ENCODE measurements at places on chromosomes 6 and 20. TPM values are rescaled to one million over a fixed set of nuclear protein-coding genes. Genes with fewer than 3 reads are reported as not detected.

DNA sequence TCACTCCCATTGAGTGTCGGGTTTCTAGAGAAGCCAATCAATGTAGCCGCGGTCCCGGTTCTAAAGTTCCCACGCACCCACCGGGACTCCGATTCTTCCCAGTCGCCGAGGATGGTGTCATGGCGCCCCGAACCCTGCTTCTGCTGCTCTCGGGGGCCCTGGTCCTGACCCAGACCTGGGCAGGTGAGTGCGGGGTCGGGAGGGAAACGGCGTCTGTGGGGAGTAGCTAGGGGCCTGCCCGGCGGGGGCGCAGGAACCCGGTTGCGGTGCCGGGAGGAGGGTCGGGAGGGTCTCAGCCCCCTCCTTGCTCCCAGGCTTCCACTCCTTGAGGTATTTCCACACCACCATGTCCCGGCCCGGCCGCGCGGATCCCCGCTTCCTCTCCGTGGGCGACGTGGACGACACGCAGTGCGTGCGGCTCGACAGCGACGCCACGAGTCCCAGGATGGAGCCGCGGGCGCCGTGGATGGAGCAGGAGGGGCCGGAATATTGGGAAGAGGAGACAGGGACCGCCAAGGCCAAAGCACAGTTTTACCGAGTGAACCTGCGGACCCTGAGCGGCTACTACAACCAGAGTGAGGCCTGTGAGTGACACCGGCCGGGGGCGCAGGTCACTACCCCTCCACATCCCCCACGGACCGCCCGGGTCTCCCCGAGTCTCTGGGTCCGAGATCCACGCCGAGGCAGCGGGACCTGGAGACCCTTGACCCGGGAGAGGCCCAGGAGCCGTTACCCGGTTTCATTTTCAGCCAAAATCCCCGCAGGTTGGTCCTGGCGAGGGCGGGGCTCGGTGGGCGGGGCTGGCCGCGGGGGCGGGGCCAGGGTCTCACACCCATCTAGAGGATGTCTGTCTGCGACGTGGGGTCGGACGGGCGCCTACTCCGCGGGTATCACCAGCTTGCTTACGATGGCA, 35.2 kb upstream of the HLA-G start:
- H3K36me3 ChIP-seq = no peaks in the 10 kb centered on the region
- peak overlapping the region; percentile 39 for H3K4me3 ChIP-seq
- H3K4me1 ChIP-seq = peaks cover 13% of the 10 kb centered on the region
- no peak overlapping the region for H3K27ac ChIP-seq

- H3K27me3 ChIP-seq = no peaks in the 10 kb centered on the region
- H3K4me3 ChIP-seq = no peak overlapping the region
- no peaks in the 10 kb centered on the region for H3K4me1 ChIP-seq
Observed at GRCh38 chr20:58349570-58349969, 39.5 kb upstream of the VAPB start.

- H3K27ac ChIP-seq = peak overlapping the region; percentile 48
- peak; percentile 41 for DNase-seq
Observed at GRCh38 chr6:25404091-25404490, 124.9 kb downstream of the CARMIL1 start.

DNA sequence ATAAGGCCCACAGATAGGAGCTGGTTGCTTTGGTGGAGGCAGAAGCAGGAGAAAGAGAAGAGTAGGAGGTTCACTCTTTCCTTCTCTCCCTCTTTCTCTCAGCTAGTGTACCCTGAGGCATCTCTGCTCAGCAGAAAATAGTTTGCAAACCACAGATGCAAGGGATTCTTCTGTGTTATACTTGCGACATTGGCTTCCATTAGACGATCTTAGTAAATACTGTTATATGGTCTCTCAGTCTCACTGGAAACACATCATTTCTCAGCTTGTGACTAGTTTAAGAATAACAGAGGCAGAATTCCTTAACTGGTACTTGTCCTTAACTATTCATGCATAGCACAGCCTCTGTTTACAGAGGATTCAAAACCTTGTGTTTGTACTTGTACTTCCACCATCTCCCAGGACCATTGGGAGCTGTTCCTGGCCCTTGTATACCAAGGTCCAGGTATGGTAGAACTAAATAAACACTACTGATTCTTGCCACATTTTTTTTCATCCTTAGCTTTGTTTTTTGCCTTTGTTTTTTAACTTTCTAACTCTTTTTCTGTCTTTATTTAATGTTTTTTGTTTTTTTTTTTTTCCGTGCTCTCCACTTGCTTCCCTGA, 218.2 kb downstream of the OTOR start:
- H3K4me3 ChIP-seq = no peak overlapping the region
- H3K27me3 ChIP-seq = no peaks in the 10 kb centered on the region
- no peaks in the 10 kb centered on the region for H3K4me1 ChIP-seq

- no peaks in the 10 kb centered on the region for H3K4me1 ChIP-seq
- no peak for DNase-seq
- H3K36me3 ChIP-seq = no peaks in the 10 kb centered on the region
- no peak overlapping the region for H3K27ac ChIP-seq
- no peak overlapping the region for H3K4me3 ChIP-seq
Observed at GRCh38 chr6:150313781-150314180, 55.0 kb upstream of the IYD start.

The ARMH2 gene
- polyA plus RNA-seq = not detected

The CUL9 gene
- polyA plus RNA-seq = 68.8 TPM

DNA sequence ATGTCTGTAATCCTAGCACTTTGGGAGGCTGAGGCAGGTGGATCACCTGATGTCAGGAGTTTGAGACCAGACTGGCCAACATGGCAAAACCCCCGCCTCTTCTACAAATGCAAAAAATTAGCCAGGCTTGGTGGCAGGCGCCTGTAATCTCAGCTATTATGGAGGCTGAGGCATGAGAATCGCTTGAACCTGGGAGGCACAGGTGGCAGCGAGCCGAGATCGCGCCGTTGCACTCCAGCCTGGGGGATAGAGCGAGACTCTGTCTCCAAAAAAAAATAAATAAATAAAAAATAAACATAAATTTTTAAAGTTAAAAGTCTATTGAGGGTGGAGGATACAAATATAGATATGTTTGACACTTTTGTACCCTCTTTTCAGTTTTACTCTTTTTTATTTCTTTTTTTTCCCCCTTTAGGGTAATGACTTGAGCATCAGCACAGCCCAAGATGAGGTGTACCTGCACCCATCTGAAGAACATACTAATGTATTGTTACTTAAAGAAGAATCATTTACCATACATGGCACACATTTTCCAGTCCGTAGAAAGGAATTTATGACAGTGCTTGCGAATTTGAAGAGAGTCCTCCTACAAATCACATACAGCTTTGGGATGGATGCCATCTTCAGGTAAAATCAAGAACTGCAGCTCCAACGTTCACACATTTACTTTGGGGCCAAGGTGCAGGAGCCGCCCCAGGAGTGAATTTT, 368.9 kb downstream of the LAMA2 start:
- H3K4me3 ChIP-seq = no peak overlapping the region
- H3K27me3 ChIP-seq = no peaks in the 10 kb centered on the region
- H3K36me3 ChIP-seq = no peaks in the 10 kb centered on the region
- H3K4me1 ChIP-seq = no peaks in the 10 kb centered on the region

DNA sequence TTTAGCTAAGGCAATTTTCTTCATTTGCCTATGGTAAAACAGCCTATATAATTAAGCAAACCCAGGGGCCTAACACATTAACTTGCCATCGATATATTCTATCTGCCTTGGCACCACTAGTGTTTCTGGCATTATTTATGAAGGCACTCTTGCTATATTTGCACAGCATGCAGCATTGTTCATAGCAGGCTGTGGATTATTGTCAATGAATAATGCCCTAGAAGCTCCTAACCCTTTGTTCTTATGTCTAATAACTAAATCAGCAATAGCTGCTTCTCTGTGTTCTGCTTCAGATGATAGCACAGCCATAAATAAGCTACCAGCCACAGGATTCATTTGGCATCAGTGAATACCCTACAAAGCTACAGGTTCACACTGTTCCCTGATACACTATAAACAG, 254.8 kb upstream of the STXBP5 start:
- no peaks in the 10 kb centered on the region for H3K36me3 ChIP-seq
- no peaks in the 10 kb centered on the region for H3K27me3 ChIP-seq
- H3K27ac ChIP-seq = no peak overlapping the region
- H3K4me1 ChIP-seq = peaks cover 11% of the 10 kb centered on the region

DNA sequence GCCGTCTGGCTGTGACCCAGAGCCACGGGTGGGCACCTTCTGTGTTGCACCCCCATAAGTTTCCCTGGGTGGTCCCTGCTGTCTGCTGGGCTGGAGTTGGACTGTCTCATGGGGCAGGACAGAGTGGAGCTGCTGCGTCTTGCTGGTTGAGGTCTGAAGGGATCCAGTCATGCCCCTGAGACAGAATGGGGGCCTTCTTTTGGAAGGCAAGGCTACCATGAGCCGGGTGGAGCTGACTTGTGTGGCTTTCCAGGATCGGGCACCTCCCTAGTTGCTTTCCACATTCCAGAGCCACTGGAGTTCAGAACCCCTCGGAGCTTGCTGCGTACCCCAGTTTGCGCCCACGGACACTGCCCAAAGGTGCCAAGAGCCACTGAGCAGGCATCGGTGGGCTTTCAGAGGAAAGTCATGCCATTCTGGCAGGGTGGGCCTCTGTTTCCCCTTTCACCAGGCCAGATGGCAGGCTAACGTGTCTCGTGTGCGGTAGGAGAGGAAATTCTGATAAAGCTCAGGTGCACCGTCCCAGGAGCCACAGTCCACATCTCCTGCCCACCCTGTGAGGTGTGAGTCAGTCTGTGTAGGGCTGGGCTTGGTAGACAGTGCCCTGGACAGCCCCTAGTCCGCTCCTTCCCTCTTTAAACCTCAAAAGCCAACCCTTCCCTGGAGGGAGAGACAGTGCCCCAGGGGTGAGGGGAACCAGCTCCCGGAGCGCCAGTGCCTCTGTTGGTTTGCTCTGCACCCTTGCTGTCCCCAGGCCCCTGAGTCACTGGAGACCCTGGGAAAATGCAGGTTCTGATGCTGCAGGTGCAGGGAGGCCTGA, 125.3 kb downstream of the SYCP2 start:
- H3K36me3 ChIP-seq = no peaks in the 10 kb centered on the region
- no peak overlapping the region for H3K27ac ChIP-seq
- H3K4me3 ChIP-seq = no peak overlapping the region
- H3K4me1 ChIP-seq = no peaks in the 10 kb centered on the region
- H3K27me3 ChIP-seq = no peaks in the 10 kb centered on the region

The PPDPF gene
- polyA plus RNA-seq = 39.9 TPM

The ZSCAN16 gene
- polyA plus RNA-seq = 3.5 TPM

GRCh38 chr20:45796337-45797065, 4.7 kb downstream of the DNTTIP1 start:
- no peaks in the 10 kb centered on the region for H3K27me3 ChIP-seq
- H3K4me3 ChIP-seq = no peak overlapping the region
- H3K36me3 ChIP-seq = peaks cover 46% of the 10 kb centered on the region
- DNase-seq = no peak

DNA sequence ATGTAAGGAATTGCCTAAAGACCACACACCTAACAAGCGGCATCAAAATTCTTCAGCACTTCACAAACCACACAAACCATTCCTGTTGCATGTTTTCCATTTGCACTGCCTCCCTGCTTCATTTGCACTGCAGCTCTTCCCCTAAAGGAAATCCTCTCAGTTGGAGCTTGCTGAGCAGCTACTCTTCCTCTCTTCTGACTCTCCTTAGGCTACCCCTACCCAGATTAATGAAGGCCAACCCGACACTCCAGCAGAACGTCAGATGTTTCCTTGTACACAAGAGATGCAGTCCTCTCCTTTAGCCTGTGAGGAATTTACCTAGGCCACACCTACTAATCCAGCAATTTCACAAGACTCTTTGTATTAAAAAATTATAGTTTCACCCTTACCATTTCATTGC, 8.1 kb downstream of the BEND6 start:
- no peaks in the 10 kb centered on the region for H3K4me1 ChIP-seq
- H3K4me3 ChIP-seq = no peak overlapping the region
- H3K27me3 ChIP-seq = no peaks in the 10 kb centered on the region
- no peaks in the 10 kb centered on the region for H3K36me3 ChIP-seq
- no peak overlapping the region for H3K27ac ChIP-seq

- no peaks in the 10 kb centered on the region for H3K36me3 ChIP-seq
- H3K27me3 ChIP-seq = no peaks in the 10 kb centered on the region
- peak overlapping the region; percentile 31 for H3K27ac ChIP-seq
- DNase-seq = no peak
- no peak overlapping the region for H3K4me3 ChIP-seq
- H3K4me1 ChIP-seq = peaks cover 32% of the 10 kb centered on the region
Observed at GRCh38 chr6:138971601-138972000, 16.5 kb downstream of the REPS1 start.

- no peaks in the 10 kb centered on the region for H3K27me3 ChIP-seq
- no peak overlapping the region for H3K4me3 ChIP-seq
- H3K4me1 ChIP-seq = peaks cover 4% of the 10 kb centered on the region
- no peak overlapping the region for H3K27ac ChIP-seq
- DNase-seq = no peak
- H3K36me3 ChIP-seq = no peaks in the 10 kb centered on the region
Observed at GRCh38 chr6:12613811-12614210, 102.8 kb upstream of the PHACTR1 start.

DNA sequence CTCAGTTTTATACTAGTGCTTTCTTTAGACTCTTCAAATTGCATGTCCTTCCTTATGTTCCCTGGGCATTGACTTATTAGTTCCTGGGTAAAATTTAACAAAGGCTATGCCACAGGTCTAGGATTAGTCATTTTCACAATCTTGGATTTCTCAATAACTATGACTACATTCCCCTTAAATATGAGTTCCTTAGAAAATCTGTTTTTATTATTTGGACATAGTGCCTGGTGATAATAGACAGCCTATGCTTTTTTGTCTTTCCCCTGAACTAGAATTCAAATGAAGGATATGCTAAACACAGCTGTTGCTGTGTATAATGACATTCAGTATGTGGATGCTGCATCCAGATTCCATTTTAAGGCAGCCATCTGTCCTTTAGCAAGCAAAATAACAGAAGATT, 1252.8 kb upstream of the GJE1 start:
- no peaks in the 10 kb centered on the region for H3K36me3 ChIP-seq
- no peak overlapping the region for H3K27ac ChIP-seq
- H3K4me3 ChIP-seq = no peak overlapping the region
- no peaks in the 10 kb centered on the region for H3K27me3 ChIP-seq
- no peaks in the 10 kb centered on the region for H3K4me1 ChIP-seq

GRCh38 chr20:32325706-32326503, 32.2 kb upstream of the ASXL1 start:
- H3K27ac ChIP-seq = no peak overlapping the region
- no peaks in the 10 kb centered on the region for H3K4me1 ChIP-seq
- peaks cover 23% of the 10 kb centered on the region for H3K36me3 ChIP-seq
- no peak for DNase-seq

The SIRPG gene
- 0.51 TPM for polyA plus RNA-seq

DNA sequence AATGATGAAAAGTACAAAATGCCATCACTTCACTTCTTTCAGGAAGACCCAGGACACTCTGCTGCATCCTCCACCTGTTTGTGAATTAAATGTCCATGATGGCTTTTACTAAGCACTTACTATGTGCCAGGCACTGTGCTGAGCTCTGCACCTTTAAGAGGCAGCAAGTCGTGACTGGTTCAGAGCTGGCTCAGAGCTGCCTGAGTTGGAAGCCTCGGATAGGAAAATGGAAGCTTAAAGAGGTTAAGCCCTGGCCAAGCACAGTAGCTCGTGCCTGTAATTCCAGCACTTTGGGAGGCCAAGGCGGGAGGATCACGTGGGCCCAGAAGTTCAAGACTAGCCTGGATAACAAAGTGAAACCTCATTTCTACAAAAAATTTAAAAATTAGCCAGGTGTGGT, 95.6 kb downstream of the SNX5 start:
- no peaks in the 10 kb centered on the region for H3K4me1 ChIP-seq
- no peaks in the 10 kb centered on the region for H3K27me3 ChIP-seq
- DNase-seq = no peak
- H3K27ac ChIP-seq = no peak overlapping the region
- no peak overlapping the region for H3K4me3 ChIP-seq
- H3K36me3 ChIP-seq = no peaks in the 10 kb centered on the region

- H3K27me3 ChIP-seq = no peaks in the 10 kb centered on the region
- peak; percentile 71 for DNase-seq
- peaks cover 12% of the 10 kb centered on the region for H3K4me1 ChIP-seq
- no peaks in the 10 kb centered on the region for H3K36me3 ChIP-seq
- H3K4me3 ChIP-seq = no peak overlapping the region
Observed at GRCh38 chr6:156809034-156809433, 31.9 kb downstream of the ARID1B start.

All from CD14-positive monocyte (primary cell).